Posterior vena cava (tissue), 2 donors: ENCODE measurements at places on chromosomes 5 and 9.

- no peak for DNase-seq
Measured at GRCh38 chr5:63774939-63775338, 187.3 kb downstream of the HTR1A start.

DNA sequence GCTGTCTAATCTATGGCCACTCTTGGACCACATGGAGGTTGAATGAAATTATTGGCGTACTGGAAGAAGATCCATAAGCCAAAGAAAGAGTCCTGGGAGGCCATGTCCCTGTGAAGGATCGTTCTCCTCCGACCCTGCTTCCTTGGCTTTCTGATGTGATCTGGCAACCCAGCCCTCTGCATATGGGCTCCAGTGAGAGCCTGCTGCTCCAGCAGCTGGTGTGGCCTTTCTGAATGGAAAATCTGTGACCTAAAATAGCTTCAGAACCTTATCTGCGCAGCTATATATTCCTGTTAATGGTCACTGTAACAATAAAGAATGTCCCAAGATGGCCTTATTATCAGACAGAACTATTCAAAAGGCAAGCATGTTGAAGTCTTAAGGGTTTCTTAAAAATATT lies 40.2 kb upstream of the PHF2 start:
- DNase-seq, result no peak

GRCh38 chr5:144276034-144276822 lies 105.6 kb downstream of the KCTD16 start:
- no peak for DNase-seq

DNA sequence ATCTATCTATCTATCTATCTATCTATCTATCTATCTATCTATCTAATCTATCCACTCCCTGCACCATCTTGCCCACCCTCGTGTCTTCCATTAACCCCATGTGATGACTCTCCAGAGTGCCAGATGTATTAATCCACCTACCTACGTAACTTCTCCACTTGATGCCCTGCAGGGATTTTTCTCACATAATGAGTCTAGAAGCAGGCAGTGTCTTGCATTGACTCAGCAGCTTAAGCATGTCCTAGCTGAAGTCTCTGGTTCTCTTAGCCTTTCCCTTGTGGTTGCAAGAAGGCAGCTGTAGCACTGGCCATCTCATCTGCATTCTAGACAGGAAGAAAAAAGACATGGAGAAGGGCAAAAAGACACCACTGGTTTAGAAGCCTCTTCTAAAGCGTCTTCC lies 96.7 kb upstream of the ALDH1B1 start:
- DNase-seq, result no peak
